ENCODE measurements at places on chromosomes 6 and 20. TPM values are rescaled to one million over a fixed set of nuclear protein-coding genes. Genes with fewer than 3 reads are reported as not detected.

The PLTP gene
- 6.3 TPM for total RNA-seq

The PNLDC1 gene
- 0.27 TPM for total RNA-seq

The SSTR4 gene
- total RNA-seq = not detected

The COL21A1 gene
- 0.13 TPM for total RNA-seq

The DDX43 gene
- 0.53 TPM for total RNA-seq

The APOM gene
- total RNA-seq = 1.4 TPM

The CST2 gene
- total RNA-seq = not detected

The TRIM15 gene
- not detected for total RNA-seq

The C6orf120 gene
- total RNA-seq = 37.9 TPM

The DCDC2 gene
- not detected for total RNA-seq

The PXMP4 gene
- 4.3 TPM for total RNA-seq

The RUNX2 gene
- not detected for total RNA-seq

The HTR1E gene
- not detected for total RNA-seq

The NR2E1 gene
- total RNA-seq = not detected

The SPTLC3 gene
- 0.33 TPM for total RNA-seq

The ERVFRD-1 gene
- 6.5 TPM for total RNA-seq

The ARFGEF2 gene
- total RNA-seq = 35.4 TPM

The GPR6 gene
- total RNA-seq = not detected

The ELOVL2 gene
- 0.05 TPM for total RNA-seq

The KCNK16 gene
- total RNA-seq = not detected

The FAM217A gene
- total RNA-seq = not detected
